ENCODE measurements at places on chromosomes 7 and 10.

DNA sequence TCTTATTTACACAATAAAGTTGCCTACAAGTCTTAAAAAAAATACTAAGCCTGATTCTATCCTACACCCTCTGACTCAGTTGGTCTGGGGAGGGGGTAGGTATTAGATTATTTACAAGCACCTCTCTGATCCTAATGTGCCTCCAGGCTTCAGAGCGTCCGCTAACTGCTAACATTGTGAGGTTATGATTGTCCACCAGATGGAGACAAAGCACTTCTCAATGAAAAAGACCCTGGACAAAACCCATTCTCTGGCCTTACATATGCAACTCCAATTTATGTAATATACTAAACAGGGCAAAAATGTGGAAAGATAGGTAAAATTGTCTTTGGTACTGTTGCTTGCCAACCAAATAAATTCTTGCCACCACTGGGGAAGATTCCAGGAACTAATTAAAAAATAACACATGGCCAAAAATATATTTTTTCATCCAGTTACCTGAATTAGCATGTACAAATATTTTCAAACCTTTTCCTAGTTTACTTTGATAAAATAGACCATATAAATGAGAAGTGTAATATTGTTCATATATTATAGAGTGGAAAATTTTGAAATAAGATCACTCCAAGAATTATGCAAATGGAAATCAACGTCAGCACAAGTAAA lies 92.4 kb downstream of the KIF20B start:
- peak; percentile 68 for DNase-seq

DNA sequence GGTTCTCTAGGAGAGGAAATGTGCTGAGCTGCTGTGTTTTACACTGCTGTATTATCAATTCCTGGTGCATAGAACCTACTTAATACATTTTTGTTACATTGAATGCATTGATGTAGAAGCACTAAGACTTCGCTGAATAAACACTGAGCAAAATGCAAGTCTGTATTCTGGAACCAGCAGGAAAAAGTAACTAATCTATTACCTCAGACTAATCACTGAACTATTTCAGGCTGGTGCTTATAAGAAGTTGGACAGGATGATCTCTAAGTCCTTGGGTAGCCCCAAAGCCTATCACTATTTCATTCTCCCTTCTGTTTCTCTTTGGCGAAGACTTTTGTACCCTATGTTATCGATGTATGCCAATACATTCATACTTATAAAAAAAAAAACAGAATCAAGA lies 87.2 kb upstream of the LRRTM3 start:
- no peak for DNase-seq

- DNase-seq = no peak
Measured at GRCh38 chr10:56605051-56605450, 244.0 kb upstream of the ZWINT start.

DNA sequence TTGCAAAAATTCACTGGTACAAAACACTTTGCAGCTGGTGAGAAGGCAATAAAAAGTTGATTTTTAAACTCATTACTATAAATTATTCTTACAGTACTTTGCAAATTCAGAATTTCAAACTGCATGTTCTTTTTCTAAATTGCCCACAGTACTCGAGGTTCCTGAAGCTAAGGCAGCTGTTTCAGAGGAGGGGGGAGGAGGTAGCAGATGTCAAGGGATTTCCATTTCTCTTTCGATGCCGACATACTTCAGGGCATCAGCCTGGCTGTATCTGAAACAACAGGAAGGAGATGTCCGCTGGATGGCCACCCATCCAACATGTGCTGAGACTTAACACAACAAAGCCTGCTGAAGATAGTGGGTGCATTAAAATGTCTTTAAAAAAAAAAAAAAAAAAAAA lies 76.7 kb downstream of the EZH2 start:
- DNase-seq = no peak

DNA sequence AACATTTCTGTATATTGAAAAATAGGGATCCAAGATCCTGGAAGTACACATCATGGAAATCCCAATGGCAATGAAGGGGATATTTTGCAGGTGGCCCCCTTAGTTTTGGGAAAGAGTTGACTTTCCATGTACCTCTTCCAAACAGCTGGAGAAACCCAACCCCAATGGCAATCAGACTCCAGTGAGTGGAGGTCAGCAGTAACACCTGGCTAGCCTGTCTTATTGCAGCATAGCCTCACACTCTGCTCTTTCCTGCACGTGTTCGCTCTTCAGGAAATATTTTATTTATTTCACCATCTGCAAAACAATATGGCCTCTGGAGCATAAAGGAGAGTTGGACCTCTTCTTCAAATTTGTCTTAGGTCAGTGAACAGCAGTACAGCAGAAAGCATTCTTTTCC lies 340.0 kb upstream of the NRP1 start:
- no peak for DNase-seq

- no peak for DNase-seq
Measured at GRCh38 chr10:14513123-14513522, 182.4 kb upstream of the FRMD4A start.

DNA sequence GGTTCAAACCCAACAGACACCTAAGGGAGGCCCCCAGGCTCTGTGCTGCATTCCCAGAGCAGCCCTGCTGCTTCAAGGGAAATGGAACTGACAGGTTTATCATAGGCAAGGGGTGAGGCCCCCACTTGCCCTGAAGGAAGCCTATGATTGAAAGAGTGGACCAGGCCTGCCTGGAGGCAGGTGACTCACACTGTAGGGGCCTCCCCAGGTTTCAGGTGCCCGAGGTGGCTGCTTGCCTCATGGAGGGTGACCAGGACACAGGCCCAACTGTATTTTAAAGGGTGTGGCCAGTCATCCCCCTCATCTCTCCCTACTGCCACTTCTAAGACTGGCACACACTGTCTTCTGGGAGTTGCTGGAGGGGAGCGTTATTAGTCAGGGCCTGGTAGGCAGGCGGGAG lies 85.4 kb downstream of the ATXN7L1 start:
- no peak for DNase-seq

DNA sequence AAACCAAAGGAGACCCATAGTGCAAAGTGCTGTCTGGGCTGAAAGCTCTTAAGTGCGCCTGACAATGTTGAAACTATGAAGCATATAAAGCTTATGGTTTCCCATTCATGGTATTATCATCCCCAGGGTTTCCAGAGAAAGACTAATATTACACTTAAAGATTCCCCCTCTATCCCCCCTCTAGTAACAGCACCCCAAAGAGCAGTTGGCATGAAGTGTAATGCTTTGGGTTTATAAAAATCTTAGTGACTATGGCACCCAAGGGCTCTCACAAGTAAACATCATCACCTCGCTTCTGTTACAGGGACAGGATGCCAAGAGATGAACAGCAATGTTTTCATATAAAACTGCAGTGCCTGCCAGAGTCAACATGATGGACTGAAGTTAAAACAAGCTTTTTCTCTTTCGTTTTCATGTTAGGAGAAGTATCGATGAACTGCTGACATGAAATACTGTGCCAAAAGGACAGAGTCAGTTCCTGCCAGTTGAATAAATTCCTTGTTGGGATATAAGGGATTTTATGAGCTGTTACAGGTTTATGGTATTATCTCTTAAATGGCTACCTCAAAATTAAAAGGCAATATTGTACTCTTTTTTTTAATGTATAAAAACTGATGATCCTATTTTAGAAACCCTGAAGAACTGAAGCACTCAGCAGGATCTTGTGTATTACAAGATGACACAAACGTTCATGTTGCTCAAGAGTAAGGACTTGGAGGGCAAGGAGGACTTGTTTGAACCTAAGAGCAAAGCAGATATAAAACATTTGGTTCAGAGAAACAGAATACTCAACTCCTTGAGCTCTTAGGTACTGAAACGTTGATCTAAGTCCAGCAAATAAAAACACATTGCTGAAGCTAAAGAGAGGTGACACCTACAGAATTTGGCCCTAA lies 203.7 kb upstream of the IMMP2L start:
- no peak for DNase-seq

GRCh38 chr7:43572516-43573049 lies 10.3 kb upstream of the STK17A start:
- DNase-seq = peak; percentile 72

GRCh38 chr10:16752099-16752498 lies 65.1 kb downstream of the RSU1 start:
- DNase-seq = no peak

GRCh38 chr7:55593515-55594318 lies 21.4 kb upstream of the VOPP1 start:
- peak; percentile 32 for DNase-seq

- DNase-seq = no peak
Measured at GRCh38 chr7:6481445-6481844, 33.7 kb upstream of the DAGLB start.

GRCh38 chr10:11204351-11204942 lies 186.8 kb downstream of the CELF2 start:
- no peak for DNase-seq

GRCh38 chr10:3835770-3836169 lies 50.8 kb upstream of the KLF6 start:
- no peak for DNase-seq

- no peak for DNase-seq
Measured at GRCh38 chr7:80725181-80725611, 86.8 kb downstream of the CD36 start.

GRCh38 chr10:88598055-88598454 lies 11.5 kb downstream of the LIPJ start:
- no peak for DNase-seq

- DNase-seq = no peak
Measured at GRCh38 chr10:13712476-13712836, 125.7 kb downstream of the PRPF18 start.

DNA sequence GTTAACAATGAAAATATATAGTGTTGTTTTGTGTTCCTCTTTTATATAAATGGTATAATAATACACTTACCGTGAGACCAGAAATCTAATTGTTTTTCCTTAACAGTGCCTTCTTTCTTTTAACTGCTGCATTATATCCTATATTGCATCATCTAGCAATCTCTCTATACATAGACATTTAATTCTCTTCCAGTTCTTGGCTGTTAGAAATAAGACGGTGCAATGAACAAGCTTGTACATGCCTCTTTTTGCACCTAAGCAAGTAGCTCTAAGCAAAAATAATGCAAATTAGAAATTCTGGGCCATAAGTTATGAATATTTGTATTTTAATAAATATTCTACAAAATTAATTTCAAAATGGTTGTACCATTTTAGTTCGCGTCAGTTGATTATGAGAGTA lies 55.9 kb upstream of the AHR start:
- no peak for DNase-seq

- no peak for DNase-seq
Measured at GRCh38 chr7:45910855-45911254, 10.2 kb downstream of the IGFBP3 start.

DNA sequence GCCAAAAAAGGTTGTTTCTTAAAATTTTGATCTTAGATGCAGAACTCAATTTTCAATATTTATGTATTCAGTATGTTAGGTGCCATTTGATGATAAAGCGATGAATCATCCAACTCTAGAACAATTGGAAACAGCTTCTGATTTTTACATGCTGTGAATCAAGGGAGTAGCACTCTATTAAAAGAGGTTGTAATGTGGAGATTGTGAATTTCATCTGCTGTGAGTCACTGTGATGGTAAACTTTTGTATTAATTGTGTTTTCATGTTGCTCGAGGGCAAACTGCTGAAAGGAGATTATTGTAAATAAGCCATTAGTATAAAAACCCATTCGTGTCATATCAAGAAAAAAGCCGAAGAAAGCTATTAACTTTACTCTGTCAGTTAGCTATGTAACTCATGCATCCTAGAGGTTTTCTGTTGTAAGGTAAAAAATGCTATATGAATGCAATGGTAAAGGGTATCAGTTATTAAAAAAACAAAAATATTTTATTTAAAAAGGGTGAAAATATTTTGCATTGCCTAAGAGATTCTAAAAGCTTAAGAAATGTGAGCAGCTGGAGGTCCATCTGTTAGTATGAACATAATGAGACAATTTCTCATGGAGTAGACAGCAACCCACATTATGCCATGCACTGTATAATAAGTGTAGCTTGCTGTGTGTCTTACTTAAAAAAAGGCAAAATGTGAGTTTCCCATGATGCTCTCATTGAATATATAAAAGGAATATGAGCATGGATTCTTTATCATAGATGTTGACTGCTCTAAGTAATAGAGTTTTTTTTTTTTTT lies 511.0 kb upstream of the PCDH15 start:
- no peak for DNase-seq

DNA sequence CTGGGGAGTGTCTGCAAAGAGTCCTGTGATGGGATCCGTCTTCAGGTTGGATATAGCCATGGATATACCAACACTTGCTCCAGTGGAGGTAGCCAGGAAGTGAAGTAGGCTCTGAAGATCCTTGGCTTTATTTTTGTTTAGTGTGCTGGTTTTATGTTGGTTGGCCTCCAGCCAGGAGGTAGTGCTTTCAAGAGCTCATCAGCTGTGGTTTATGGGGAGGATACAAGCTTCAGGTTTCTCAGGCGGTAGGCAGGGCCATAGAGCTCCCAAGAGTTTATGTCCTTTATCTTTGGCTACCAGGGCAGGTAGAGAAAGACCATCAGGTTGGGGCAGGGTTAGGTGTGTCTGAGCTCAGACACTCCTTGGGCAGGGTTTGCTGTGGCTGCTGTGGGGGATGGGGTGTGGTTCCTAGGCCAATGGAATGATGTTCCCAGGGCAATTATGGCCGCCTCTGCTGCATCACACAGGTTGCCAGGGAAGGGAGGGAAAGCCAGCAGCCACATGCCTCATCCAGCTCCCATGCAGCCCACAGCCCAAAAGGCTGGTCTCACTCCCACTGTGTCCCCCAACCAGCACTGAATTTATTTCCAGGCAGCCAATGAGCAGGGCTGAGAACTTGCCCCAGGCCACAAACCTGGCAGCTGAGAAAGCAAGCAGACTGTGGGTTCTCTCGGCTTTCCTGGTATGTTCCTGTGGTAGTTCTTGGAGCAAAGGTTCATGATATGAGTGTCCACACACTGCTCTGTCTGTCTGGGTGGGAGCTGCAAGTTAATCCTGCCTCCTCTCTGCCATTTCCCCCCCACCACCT lies 67.0 kb upstream of the PRLHR start:
- DNase-seq = no peak

DNA sequence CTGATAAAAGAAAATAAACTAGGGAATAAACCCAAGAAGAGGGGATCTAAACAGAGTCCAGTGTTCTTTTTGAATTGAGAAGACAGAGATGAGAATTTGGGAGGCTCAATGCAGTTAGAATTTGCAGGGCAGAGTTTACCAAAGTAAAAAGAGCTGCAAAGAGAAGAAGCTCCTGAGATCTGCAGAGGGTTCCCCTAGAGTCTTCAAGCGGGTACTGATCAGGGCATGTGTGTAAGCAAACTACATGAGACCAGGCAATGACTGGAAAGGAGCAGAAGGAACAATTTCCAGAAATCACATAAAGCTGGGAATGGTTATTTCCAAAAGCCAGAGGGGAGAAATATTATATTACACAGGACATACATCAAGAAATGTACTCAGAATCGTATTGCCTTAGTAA lies 58.1 kb upstream of the TES start:
- no peak for DNase-seq
